ENCODE measurements at places on chromosomes 6 and 20.

- DNase-seq = no peak
Observed at GRCh38 chr20:17993546-17993945, 24.7 kb downstream of the MGME1 start.

GRCh38 chr20:58228484-58229197 is at the start of gene ANKRD60:
ANKRD60 (minus strand) TSS chr20:58228653; CDS start chr20:58228653, 0 bp downstream.
- peak; percentile 51 for DNase-seq

DNA sequence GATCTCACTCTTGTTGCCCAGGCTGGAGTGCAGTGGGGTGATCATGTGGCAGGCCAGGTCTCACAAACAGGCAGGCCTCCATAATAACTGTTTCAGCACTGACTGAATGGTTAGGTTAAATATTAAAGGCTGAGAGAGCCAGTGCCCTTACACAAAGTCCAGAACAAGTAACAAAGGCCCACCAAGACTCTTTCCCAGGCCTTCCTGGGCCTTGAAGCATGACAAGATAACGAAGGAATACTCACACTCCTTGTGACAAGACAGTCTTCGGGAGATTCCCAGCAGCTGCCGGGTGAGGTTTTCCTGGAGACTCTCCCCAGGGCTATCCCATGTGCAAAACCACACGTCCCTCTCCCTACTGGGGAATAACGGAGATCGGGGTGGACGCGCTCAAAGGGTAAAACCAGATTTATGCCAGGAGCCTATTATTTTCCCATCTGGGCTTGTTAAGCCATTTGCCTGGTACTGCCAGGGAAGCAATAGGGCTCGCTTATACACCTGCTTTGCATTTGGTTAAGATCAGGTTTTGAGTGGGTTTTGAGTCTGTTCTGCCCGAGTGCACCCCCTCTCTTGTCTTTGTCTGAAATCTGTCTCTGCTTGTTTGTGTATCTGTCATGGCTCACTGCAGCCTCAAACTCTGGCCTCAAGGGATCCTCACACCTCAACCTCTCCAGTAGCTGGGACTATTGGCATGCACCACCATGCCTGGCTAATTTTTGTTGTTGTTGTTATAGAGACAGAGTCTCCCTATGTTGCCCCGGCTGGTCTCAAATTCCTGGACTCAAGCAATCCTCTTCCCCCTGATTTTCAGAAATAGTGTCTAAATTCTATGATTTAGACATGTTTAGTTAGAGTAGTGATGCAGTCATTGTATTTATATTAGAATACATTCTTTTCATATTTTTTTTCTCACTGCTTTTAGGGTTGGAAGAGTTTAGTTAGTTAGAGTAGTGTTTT is 1.4 kb upstream of the ENPP3 start:
- no peak for DNase-seq

DNA sequence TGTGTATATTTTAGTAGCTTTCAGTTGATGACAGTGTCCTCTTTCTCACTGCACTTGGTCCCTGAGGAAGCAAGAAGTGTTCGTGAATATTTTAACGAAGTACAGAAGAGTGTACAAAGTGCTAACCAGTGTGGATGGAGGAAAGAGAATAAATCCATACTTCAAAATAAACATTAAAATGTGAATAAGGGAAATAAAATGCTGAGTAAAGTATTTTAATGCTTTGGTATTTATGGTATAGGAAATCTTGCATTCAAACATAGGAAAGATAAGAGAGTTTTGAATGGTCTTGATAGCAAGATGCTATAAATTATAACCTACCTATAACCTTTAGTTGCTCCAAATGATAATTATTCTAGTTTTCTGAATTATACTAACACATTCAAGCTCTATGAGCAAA is 493.4 kb upstream of the EYS start:
- no peak for DNase-seq

GRCh38 chr6:89409461-89410035 is 2.5 kb downstream of the RRAGD start:
- no peak for DNase-seq

GRCh38 chr20:48716086-48716485 is 111.7 kb downstream of the PREX1 start:
- DNase-seq = peak; percentile 77

- DNase-seq = no peak
Observed at GRCh38 chr6:28738396-28738765, 185.4 kb downstream of the TRIM27 start.

DNA sequence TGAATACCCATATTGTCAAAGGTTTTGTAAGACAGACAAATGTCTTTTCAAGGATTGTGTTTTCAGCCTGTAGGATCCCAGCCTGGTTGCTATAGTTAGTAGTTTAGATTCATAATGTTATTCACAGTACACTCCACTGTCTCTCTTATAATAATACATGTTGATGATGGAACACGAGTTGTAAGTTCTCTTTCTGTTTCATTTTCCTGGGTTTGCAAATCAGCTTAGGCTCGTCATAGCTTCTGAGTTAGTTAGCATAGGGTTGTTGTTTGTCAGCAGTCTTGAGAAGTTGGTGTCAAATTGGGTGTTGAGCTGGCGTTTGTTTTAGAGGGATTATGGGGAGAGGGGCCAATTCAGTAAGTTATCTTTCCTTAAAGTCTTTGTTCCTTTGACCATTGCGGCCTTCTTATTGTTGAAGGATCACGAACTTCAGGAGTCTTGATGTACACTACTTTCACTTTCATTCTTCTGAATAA is 45.8 kb downstream of the QKI start:
- no peak for DNase-seq

GRCh38 chr6:141607956-141608355 is 524.8 kb upstream of the GJE1 start:
- no peak for DNase-seq

GRCh38 chr6:14638906-14639761 is 521.6 kb downstream of the CD83 start:
- no peak for DNase-seq

DNA sequence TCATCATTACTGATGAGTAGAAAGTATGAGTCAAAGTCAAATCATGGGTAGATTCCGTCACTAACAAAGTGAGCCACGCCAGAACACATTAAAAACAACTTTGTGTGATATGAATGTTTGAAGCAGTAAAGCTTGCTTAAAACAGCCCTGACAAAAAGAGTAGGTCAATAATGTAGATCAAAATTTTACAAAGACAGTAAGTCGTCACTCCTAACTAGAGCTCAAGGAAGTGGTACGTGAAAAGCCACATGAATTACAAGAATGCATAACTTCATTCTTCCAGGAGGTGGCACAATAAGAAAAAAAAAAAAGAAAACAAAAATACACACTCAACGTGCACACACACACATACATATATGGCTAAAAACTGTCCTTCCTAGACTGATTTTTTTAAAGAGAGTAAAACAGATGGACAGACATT is 69.9 kb downstream of the HACE1 start:
- no peak for DNase-seq

DNA sequence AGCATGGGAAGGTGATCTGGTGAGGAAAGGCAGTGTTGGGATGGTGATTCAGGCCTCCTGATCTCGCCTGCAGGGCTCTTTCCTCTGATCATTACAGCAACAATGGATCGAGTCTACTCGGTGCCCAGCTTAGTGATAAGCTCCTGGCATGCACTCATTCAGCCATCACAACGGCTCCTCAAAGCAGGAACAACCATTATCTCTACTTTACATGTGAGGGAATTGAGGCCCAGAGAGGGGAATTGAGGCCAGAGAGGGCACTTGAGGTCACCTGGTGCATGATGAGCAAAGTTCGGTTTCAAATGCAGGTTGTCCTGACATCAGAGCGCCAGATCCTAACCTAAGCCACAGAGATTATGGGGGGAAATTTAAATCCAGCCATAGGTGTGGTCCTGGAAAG is 42.0 kb upstream of the BPIFA2 start:
- DNase-seq = no peak

DNA sequence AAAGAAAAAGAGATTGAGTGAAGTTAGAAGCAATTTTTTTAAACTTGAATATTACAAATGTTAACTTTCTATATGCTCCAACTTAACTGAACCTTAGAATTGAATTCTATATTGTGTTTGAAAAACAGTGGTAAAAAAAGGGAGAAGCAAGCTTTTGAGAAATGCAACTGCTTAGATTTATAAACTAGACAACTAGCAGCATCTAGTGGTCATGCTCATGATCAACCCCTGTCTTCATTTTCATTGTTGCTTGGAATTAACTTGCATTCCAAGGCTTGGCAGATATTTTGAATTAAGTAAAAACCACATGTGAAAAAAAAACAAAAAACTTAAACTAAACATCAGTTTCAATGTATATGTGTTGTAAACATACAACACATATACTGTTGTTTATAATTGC is 113.1 kb downstream of the C6orf58 start:
- DNase-seq = no peak

GRCh38 chr6:150290429-150290828 is 78.4 kb upstream of the IYD start:
- DNase-seq = no peak

- DNase-seq = no peak
Observed at GRCh38 chr6:3808759-3809514, 40.2 kb upstream of the FAM50B start.

- no peak for DNase-seq
Observed at GRCh38 chr6:20236344-20236743, 24.1 kb upstream of the MBOAT1 start.

GRCh38 chr20:24735263-24735662 is 213.8 kb upstream of the CST7 start:
- DNase-seq = no peak

DNA sequence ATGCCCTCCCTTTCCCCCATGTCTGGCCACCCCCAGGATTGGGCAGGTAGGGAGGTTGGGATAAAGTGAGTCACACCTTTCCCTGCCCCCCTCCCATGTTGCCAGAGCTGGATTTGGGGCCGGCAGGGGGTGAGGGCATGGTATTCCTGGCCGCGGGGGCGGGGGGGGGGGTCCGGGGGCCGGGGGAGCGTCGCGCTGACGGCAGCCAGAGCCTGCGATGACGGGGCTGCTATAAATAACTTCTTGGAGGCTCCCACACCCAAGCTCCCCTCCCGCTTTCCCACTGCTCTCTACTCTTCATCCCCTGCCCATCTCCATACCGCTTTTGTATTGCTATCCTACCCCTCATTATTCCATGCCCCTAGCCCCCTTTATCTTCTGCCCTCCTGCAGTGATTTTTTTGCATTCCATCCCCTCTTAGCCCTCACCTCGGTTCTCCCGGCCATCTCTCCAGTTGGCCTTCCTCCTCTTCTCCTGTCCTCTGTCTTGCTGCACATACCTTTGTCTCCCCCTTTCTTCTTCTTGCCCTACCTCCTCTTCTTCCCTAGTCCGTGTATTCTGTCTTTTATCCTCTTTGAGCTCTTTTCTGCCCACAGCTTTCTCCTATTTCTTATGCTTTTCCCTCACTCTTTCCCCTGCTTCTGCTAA is 13.8 kb downstream of the SYNGAP1 start:
- DNase-seq = no peak

GRCh38 chr6:33161354-33162331 is 30.6 kb downstream of the COL11A2 start:
- peak; percentile 91 for DNase-seq

DNA sequence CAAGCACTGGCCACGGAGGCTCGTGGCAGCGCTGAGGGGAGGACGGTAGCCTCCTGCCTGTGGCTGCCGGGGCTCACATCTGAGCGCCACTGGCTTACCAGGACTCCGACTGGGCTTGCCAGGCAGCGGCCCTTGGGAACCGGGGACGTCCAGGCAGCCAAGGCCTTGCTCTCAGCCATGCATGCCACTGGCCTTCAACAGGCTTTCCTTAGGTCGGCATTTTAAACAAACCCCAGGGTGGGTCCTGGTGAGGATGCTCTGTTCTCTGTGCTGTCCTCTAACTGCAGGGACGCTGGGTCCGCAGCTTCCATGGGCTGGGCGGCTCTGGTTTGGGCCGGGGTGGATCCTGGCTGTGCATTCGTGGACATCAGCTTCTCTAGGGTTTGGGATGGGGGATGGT is 59.1 kb upstream of the BHLHE23 start:
- DNase-seq = no peak

GRCh38 chr6:11129908-11130565 is 18.5 kb upstream of the ERVFRD-1 start:
- no peak for DNase-seq

DNA sequence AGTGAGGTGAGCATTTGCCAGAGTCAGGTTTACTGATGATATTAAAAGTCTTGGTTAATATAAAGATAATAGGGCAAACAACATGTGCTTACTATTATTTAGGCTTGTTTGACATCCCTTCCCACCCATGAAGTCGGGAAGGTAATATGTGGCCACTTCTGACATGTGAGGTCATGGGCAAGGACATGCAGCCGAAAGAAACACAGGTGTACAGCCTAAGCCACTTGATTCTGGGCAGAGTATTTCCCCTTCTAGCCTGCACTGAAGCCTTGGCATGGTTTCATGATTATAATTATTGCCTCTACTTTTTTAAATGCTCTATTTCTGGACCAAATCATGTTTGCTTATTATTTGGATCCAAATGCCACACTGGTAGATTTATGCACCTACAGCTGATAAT is 52.3 kb downstream of the TSPYL4 start:
- no peak for DNase-seq

- no peak for DNase-seq
Observed at GRCh38 chr20:5410470-5410869, 93.7 kb upstream of the PROKR2 start.

- no peak for DNase-seq
Observed at GRCh38 chr6:168920289-168920688, 333.4 kb downstream of the THBS2 start.

GRCh38 chr6:138509371-138509770 is 10.1 kb upstream of the NHSL1 start:
- DNase-seq = no peak

DNA sequence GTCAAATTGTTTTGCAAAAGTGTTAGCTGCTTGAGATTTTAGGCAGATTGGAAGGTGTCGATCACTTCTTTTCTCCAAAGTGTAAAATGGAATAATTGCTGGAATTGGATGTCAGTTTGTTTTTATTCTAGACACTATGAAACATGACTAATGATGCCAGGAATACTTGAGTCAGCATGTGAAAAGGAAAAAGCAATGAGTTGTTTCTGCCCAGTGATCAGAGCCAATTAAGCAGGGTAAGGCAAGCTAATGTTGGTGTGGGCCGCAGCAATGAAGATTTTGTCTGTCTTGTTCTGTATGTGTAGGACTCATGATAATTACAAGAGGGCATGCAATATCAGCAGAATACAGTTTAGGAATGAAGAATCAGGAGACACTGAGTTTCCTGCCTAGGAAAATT is 110.3 kb downstream of the CARMIL1 start:
- DNase-seq = no peak

GRCh38 chr6:100096341-100096740 is 102.3 kb upstream of the MCHR2 start:
- DNase-seq = no peak

GRCh38 chr6:10248378-10248843 is 166.5 kb downstream of the TFAP2A start:
- DNase-seq = no peak

DNA sequence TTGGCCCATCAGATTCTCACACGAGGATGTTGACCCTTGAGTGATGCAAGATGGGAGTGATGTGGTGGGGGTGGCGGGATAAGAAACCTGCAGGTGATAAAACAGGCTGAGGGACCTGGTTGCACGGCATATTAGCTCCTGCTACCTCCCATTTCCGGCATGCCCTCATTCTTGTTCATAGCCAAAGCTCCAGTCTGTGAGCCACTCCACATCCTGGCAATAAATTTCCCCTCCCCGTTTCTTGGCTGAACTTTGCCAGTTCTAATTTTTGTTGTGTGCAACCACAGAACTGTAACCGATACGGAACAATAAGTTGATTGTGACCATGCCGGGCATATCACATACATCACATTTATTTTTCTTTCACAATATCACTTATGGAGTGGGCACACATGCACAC is 41.6 kb upstream of the NFATC2 start:
- no peak for DNase-seq

- DNase-seq = no peak
Observed at GRCh38 chr6:41777551-41778285, 2.0 kb downstream of the FRS3 start.

- no peak for DNase-seq
Observed at GRCh38 chr6:144999127-144999526, 714.0 kb downstream of the UTRN start.

Measured in activated T-cell treated with anti-CD3 and anti-CD28 coated beads, Interleukin-2, amount 50 U/mL, for 24 hours (primary cell).